Stimulated activated CD8-positive, alpha-beta memory T cell treated with anti-CD3 and anti-CD28 coated beads, Interleukin-4, amount 100 ng/mL, for 24 hours (primary cell): ENCODE measurements at places on chromosomes 4 and X.
A peak's percentile ranks its signal among the peaks of the same experiment; 100 is the strongest.

- peak; percentile 1 for DNase-seq
Measured at GRCh38 chr4:159206427-159206871, 103.6 kb downstream of the RAPGEF2 start.

DNA sequence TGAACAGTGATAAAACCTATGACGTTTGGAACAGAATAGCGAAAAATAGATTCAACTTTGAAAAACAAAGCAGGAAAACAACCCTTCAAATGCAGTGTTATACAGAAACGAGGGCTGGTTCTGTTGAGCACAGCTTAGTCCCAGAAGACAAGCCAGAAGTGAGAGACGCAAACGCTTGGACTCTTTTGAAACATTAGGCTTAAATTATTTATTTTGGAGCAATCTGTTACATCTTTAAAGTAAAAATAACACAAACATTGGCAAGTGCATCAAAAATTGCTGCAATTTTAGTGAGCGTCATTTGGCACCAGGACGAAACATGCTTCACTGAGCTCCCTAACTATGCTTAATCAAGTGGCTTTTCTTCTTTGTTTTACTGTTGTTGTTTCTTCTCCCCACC, 63.5 kb downstream of the ENPP6 start:
- no peak for DNase-seq

DNA sequence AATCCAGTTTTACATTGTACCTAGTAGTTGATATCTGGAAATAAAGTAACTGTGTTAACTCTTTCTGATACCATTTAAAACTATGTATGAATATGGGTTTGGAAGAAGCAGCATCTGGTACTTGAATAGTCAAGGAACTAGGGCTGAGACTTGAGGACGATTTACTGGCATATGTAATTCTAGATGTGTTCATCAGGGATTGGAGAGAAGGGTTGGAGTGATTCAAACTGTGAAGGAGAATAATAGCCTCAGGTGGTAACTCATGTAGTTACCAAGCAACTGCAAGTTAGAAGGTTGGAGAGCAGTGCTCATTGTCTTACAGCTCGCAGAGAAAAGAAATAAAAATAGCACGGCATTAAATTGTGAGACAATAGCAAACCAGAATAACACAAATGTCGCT, 29.5 kb upstream of the TXLNG start:
- DNase-seq = no peak

- no peak for DNase-seq
Measured at GRCh38 chr4:2862528-2862927, 18.9 kb downstream of the ADD1 start.

GRCh38 chrX:44162964-44163475, 180.5 kb downstream of the EFHC2 start:
- no peak for DNase-seq

GRCh38 chr4:7812231-7812857, 127.3 kb downstream of the AFAP1 start:
- no peak for DNase-seq

GRCh38 chr4:188113156-188113555, 3.8 kb upstream of the TRIML2 start:
- DNase-seq = no peak
